ENCODE measurements at places on chromosomes 7 and 10.
A peak's percentile ranks its signal among the peaks of the same experiment; 100 is the strongest.

DNA sequence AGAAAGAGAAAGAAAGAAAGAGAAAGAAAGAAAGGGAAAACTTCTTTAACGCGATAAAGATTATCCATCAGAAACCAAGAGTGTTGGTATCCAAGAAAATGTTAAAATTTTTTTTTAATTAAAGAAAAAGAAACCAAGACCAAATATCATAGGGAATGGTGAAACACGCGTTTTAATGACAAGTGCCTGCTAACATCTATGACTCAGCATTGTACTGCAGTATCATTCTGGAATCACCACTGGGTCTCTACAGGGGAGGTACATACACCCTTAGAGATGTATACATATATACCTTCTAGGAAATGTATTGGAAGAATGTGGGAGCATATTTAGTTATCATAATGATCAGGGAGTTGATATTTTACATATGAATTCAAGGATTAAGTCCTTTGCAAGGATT lies 32.1 kb upstream of the PIK3AP1 start:
- DNase-seq: no peak

DNA sequence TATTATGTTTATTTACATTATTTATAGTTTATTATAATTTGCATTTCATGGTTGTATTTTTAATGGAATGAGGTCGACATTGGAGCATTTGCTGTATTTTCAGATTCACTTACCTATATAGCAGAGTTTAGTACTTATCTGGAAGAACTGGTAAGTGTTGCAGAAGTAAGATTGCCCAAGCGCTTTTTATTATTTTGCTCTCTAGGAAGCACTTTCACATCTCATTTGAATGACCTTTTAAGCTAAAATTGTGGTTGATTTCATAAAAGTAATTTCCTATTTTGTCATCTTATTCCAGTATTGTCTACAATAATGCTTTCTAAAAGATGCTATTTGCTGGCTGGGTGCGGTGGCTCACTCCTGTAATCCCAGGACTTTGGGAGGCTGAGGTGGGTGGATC lies 28.6 kb downstream of the SEC61A2 start:
- DNase-seq: no peak

DNA sequence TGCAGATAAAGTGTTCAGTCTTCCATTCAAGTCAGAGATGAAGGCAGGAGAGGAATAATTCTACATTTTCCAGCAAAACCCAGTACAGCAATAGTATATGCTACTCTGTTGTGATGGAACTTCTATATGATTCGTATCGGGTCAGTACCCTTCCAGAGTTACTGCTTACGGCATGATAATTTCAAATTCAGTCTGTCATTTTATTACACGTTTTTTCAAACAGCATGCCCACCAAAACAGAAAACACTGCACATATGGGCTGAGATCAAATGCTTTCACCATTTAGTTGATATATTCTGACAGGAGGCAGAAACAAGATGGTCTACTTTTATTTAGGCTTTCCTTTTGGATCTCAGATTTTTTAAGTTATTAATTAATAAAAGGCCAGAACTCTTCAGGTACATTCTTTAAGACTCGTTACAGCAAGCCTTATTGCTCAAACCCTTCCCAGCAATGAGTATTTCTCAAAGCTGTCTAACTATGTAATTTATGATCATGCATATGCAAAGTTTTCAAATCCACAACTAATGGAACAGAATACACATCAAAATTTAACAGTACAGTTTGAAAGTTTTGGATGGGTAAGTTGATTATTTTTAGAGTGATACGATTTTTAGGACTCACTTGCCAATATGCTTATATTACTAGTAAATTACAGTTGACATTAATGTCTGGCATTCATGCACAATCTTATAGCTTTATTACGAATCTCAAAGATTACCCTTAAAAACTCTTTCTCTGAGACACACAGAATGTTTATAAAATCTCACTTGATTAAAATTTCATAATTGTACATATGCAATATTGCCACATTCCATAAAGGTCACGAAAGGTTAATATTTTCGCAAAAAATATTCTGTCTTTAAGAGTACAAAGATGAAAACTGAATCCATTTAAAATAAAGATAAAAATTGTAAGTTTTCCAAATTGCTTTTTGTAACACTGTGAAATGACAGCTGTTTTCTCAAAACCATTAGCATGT lies 91.0 kb downstream of the ANK3 start:
- no peak for DNase-seq

DNA sequence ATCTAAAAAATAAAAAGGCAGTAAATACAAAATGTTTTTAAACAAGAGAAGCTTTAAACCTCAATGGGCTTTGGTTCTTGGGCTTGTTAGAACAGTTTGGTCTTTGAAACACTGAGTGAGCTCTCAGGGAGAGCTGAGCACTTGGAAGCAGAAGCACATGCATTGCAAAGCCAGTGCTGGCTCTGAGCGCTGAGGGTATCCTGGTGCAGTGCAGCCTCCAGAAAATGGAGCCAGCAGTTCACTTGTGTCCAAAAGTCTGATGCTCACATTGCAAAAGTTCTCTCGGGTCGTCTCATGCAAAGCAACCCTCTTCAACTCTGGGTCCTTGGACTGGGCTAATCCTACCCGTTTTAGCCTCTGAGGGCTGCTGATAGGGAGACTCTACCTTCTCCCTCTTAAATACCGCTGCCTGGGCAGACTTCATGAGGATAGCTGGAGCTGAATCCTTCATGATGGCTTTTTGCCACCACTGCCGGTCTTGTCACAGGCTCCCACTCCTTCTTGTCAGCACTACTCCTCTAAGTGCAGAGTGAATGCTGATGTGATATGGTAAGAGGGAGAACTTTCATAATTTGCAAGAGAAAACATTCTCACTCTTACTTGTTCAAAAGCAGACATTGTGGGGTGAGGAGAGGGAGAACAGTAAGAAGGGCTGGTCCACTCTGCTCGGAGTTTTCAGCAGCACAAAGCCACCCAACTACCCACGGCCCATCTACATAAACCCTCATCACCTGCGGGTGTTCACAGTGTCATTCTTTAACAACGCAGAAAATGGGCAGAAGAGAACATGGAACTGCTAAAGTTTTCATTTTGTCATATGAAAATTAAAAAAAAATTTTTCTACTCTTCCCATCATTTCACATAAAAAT lies 42.2 kb upstream of the BMPER start:
- DNase-seq: no peak

- DNase-seq: no peak
These were observed 4.8 kb upstream of the DMTF1 start for GRCh38 chr7:87147500-87147899.

- peak; percentile 90 for DNase-seq
These were observed 804 bp downstream of the C10orf95 start for GRCh38 chr10:102450374-102451104.

DNA sequence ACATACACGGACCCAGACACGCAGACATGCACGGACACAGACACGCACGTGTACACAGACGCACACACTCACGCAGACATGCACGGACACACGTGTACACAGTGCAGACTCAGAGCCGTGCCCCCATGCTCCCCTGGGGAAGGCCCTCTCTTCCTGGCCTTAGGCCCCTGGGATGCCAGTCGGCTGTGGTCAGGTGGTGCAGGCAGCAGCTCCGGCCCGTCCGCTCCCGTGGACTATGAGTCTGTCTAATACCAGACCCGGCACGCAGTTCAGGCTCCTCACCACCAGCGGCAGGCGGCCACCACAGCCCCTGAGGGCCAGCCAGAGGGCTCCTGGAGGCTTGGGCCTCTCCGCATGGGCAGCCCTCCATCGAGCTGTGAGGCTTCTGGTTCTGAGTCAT lies 52.0 kb upstream of the NKX6-2 start:
- no peak for DNase-seq

DNA sequence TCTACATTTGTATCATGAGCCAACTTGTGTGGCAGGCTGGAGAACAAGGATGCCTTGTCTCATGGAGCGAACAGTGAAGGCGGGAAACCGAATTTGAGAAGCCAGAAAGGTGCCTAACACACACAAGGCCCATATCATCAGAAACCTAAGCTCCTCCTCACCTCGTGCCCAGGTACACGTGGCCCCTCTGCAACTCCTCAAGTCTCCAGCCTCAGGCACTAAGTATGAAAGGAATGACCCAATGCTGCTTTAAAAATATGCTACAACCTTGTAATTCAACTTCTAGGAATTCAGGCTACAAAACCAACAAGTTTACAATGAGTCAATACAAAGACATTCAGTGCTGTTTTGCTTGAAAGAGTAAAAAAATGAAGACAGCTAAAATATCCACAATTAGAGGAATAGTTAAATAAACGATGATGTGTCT lies 95.7 kb downstream of the CDK6 start:
- DNase-seq: no peak

DNA sequence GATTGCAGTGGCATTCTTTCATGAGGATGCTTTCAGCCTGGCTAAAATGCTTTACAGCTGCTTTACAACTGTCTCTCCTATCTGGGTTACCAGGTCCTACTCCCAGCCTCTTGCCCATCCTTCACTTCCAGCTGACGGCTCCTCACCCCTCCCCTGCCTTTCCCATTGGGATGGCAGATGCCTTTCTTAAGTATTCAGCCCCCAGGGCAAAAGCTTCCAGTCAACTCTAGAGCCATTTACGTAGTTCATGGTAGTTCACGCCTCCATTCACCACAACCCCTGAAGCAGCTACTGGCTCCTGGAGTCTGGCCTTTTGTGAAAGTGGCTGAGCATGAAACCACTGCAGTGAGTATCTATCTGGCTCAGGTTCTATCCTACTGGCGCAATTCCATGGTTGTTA lies 17.2 kb upstream of the BMPER start:
- DNase-seq: no peak

GRCh38 chr7:94350734-94351133 lies 44.0 kb upstream of the COL1A2 start:
- no peak for DNase-seq

- DNase-seq: no peak
These were observed 77.4 kb upstream of the PRR15 start for GRCh38 chr7:29486191-29486700.

DNA sequence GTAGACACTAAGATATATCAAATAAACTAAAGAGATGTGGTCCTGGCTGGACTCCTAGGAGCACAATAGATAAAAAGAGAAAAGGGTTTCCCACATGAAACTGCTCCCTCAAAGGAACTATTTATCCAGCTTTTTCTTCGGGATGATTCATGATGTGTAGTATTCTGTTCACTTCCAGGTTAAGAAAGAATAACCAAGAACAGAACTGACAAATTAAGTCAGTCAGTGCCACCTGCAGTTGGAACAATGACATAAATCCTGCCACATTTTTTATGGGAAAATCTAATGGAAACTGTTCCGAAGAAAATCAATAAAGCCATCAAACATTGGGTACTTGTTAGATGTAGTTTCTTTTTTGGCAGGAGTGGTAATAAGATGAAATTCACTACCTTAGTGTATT lies 87.1 kb downstream of the POLR1F start:
- no peak for DNase-seq

DNA sequence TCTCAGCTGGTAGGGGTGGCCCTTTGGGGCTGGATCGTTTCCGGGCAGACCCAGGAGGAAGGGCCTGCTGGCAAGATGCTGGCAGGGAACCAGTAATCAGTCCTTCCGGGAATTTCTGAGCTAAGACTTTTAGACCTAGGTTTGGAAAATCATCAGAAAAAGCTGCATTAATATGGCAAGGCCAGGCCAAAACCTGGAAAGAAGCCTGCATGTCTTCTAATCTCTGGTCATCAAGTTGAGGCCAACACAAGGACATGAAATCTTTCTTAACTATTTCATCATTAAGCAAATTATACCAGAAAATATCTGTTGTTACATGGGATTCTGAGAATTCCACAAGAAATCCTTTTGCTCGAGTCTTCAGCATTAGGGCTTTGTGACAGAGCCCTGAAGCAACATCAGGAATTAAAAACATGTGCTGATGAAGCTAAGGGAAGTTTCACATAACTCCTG lies 19.9 kb downstream of the CPA1 start:
- DNase-seq: no peak

DNA sequence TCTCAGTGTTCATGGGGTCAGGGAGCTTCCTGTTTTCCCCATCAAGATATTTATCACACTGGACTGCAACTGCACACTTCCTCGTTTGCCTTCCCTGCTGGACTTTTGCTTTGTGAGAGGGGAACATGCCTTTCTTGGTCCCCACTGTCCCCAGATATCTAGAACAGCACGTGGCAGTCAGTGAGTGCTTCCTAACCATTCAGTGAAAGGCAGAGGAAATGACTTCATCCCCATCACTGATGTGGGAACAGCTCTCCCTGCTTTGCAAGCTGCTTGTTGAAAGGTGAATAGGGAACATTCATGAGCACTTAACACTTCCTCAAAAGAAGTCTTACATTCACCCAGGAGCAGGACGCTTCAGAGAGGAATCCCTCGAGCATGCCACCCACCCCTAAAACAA lies 135.4 kb downstream of the MYOF start:
- no peak for DNase-seq

- peak; percentile 81 for DNase-seq
These were observed 24.8 kb upstream of the SLIT1 start for GRCh38 chr10:97210543-97210960.

- peak; percentile 25 for DNase-seq
These were observed 45.2 kb upstream of the MSMB start for GRCh38 chr10:46091080-46091827.

DNA sequence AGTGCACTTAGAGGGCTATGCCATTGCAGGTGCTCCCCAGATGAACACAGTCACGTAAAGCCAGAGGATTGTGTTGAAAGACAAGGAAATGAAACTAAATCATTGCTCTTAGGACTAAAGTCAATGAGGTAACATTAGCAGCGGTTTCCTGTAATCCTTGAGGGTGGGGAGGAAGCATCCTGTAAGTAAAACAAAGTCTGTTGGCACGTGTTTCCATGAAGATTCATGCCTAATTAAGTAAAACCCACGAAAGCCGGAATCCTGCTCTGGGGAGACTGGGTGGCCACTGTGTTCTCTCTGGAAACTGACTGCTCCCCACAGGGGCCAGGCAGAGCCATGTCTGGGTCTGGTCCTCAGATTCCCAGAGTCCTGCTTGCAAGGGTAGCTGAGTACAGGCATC lies 18.3 kb downstream of the STEAP1B start:
- no peak for DNase-seq

GRCh38 chr7:156903232-156903909 lies 10.4 kb upstream of the LMBR1 start:
- peak; percentile 41 for DNase-seq

GRCh38 chr10:99124376-99124775 lies 111.3 kb downstream of the HPSE2 start:
- no peak for DNase-seq

- no peak for DNase-seq
These were observed 2.9 kb upstream of the IGF2BP3 start for GRCh38 chr7:23472956-23473843.

DNA sequence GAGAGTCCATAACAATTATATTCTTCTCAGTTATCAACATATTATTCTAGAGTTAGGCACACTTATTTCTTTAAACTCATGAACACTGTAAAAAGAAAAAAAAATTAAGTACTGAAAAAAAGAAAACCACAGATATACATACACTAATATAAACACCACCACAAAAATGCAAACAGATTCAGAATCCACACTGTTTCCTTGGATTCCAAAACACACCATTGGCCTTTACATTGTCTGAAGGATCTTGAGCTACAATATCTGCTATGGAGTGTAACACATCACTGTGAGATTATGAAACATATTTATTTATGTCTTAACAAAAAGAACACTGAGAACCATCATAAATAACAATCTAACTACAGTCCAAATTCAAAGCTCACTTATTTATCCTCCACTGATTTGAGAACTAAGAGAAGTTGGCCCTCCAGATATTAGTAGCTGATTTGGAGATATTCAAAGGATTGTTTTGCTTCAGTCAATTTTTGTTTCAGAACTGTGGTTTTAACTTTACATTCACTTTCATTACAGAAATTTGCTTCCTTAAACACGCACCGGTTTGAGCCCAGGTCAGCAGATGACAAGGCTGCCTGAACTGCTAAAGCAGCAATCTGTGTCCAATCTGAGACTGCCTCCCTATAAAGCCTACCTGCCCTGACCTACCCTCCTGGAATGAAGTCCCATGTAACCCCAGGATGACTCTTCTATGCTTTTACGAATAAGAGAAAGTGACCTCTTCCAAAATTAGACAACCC lies 47.0 kb upstream of the CDK1 start:
- peak; percentile 49 for DNase-seq
